Common myeloid progenitor, CD34-positive (primary cell): ENCODE measurements at places on chromosomes 11 and 22.

- DNase-seq = peak; percentile 67
These were observed 1.6 kb upstream of the KMT2A start for GRCh38 chr11:118434553-118435289.

- DNase-seq = no peak
These were observed 51.1 kb upstream of the LMO2 start for GRCh38 chr11:33942954-33943353.

DNA sequence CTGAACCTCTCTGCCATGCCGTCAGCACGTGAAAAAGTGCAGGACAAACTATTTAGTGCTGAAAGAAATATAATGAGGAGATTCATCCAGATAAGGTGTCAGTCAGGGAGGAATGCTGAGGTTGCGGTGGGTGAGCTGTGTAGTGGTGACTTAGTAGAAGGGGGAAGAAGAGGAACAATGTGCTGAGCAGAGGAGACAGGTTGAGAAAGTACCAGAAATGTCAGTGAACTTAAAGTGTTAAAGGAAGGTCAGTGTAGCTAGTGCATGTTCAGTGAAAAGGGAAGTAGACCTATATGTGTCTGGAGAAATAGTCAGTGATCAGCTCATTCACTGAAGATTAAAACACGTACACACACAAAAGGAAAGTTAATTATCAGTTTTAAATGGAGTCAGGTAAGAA lies 237.6 kb upstream of the CCDC179 start:
- DNase-seq = peak; percentile 30

DNA sequence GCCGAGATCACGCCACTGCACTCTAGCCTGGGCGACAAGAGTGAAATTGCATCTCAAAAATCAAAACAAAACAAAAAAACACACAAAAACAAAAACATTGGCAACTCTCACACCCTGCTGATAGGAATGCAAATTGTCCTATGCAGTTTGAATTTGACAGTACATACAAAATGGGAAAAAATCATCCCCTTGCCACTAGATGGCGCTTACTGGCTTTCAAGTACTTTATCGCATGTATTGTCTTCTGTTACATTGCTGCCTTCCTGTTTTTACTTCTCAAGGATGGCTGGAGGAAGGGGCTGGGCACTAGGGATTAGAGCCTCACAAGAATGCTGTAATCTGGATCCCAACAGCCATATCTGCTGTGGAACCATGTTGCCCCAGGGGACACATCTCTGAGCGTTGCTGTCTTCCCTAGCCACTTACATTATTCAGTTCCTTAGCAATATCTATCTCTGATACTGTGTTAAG lies 59.4 kb upstream of the A4GALT start:
- DNase-seq = peak; percentile 92

GRCh38 chr22:46150655-46151477 lies 540 bp downstream of the PPARA start:
- DNase-seq = no peak

GRCh38 chr11:67664696-67665540 lies 9.5 kb downstream of the ALDH3B2 start:
- no peak for DNase-seq

DNA sequence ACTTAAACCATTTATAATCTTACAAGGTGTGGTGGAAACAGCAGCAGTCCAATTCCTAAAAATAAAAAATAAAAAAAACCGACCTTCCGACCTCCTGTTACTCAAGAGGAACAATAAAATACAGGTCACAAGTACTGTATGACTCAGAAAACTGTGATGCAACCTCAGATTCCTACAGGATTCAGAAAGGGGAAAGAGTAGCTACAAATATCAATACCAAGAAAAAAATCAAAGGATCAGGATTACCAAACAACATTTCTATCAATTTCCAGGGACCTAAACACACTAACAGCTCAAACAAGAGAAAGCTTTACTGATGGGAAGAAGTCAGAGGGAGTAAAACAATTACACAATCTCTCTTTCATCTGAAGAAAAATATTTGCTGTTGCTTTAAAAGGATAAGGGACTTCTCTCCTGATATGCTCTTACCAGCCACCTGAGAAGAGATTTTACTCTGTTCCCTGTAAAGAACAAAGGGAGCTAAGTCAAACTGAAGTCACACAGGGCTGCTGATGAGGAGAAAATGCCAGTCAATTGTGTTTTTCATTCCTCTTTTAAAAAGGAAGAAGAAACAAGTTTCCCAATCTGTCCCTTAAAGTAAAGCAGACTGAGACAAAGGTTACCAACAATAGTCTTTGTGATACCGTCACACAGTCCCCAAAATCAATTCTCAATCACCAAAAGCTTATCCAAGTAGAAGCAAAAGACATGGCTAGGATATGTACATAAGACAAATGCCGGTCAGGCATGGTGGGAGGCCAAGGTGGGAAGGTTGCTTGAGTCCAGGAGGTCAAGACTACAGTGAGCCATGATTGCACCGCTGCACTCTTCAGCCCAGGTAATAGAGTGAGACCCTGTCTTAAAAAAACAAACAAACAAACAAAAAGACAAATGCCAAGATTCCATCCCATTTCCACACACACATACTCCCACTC lies 39.3 kb downstream of the AMBRA1 start:
- DNase-seq = peak; percentile 43

DNA sequence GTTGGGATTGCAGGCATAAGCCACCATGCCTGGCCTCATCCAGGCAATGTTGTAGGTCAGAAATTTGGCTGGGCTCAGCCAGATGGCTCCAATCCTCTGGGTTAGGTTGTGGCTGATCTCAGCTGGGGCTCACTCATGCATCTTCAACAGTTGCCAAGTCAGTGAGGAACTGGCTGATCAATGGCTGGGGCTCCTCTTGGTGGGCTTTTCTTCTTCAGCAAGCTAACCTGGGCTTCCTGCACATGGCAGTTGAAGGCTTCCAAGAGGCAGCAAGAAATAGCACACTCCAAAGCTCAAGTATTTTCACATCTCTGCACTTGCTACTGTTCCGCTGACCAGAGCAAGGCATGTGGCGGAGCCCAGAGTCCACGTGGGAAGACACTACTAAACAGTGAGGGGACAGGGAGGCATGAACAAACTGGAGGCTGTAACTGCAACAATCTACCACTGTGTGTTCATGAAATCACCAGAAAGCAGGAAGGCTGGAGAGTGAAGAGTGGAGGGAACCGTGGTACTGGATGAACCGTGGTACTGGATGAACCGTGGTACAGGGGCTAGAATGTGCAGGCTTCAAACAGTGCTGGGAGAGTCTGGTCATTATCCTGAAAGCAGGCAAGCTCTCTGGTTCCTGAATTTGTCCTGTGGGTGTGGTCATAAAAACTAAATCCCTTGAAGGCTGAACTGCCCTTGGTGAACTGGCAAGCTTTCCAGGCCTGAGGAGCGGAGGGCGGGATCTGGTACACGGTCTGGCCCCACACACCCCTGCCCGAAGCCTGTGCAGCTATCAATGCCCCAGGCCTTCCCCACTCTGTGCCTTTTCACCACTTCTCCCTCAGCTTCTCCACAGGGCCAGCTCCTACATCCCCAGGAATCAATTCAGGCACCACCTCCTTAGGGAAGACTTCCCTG lies 20.2 kb downstream of the CHST1 start:
- DNase-seq = no peak

DNA sequence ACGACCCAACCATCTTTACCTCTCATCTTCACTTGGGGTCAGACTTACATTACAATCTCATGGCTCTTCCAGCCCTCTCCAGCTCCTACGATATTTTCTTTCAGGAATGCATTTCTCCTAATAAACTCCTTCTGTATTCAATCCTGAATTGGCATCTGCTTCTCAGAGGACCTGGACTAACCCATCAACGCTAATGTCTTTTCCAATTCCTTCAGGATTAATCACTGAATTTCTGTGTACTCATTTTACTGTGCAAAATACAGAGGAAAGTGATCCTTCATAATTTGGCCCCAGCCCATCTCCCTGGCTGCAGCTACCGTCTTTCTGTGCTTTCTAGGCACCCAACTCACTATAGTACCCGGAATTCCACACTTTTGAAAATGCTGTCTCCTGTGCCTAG lies 239.2 kb downstream of the METTL15 start:
- no peak for DNase-seq

- peak; percentile 68 for DNase-seq
These were observed 516 bp downstream of the VPS26B start for GRCh38 chr11:134224710-134225664.

GRCh38 chr11:44813401-44813800 lies 86.6 kb downstream of the TSPAN18 start:
- no peak for DNase-seq

DNA sequence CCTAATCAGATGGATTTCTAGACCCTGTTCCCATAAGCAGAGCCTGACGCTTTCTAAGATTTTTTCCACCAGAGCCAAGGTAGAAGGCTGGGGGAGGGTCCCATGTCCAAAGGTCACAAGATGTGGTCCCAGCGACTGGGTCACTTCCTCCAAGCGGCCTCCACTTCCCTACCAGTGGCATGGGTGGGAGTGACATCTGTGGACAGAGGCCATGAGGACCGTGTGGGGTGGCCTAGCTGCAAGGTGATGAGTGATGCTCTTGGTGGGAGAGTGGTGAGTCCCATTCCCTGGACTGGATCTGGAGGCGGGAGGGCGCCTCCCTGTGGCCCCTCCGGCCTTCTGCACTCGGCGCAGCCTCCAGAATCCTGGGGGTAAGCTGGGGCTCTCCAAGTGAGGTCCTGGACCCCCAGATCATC lies 32.4 kb upstream of the PRR5 start:
- peak; percentile 52 for DNase-seq

DNA sequence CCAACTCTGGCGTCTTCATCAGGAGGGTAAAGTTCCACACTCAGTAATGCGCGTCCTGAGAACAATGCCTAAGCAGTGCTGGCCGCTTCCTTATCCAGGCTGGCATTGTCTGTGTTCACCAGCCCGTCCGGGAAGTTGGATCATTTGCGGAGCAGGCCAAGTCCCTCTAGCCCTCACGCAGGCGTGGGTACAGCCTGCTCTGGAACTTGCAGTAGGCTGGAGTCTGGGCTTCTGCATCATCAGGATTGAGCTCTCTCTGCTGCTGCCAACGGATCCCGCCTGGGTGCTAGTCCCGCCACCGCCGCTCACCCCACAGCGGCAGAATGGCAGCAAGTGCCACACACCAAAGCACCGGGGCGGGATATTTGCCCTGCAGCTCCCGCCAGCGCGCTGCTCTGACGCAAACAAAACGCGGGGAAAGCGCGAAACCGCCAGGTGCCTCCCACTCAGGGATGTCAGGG lies 29.0 kb downstream of the GLYATL1 start:
- DNase-seq = no peak

DNA sequence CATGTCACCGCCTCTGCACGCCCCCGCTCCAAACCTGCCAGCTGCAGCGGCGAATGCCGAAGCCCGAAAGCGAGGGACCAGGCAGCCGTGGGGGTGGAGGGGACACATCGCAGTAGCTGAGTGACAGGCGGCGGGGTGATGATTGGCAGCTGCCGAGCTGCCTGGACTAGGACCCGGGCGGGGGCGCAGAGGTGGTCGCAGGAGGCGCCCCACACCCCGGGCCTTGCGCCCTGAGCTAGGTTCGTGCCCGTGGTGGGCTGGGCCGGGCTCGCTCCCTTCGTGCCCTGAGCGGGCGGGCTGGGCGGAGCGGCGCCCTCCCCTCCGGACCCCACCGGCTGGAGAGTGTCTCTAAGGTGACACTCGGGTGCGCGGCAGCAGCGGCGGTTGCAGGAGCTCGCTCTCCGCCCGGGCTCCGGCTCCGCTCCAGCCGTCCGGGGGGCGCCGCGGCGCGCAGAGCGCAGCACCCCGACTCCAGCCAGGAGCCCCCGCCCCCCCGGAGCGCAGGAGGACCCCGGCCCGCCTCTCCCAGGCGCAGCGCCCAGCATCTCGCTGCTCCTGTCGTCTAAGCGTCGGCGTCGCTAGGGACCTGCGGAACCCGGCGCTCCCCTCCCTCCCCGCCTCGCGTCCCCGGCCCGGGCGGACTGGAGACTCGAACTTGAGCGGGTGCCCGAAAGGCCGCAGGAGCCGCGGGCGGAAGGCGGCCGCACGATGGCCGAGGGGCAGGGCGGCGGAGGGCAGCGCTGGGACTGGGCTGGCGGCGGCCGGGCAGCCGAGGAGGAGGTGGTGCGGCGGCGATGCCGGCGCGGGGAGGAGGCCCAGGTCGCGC lies 14.5 kb upstream of the DGKZ start:
- no peak for DNase-seq

- DNase-seq = no peak
These were observed 352.2 kb upstream of the CTSC start for GRCh38 chr11:88689548-88690240.

DNA sequence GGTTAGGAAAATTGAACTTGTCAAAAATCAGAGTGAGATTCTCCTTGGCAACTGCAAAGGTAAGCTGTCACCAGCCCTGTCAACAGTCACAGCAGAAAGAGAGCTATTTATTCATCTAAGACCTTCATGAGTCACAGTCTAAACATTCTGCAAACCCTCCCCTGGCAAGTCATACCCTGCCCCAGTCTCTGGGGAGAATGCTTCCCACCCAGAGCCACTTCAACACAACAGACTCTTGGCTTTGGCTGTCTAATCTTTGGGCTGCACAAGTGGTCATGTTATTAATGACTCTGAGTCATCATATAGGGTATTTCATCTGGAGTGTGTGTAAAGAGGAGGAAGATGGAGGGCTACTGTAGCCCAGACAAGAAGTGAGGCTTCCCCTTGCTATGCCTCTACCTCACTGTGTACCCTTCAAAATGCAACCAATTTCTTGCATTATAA lies 153.4 kb downstream of the CCDC34 start:
- no peak for DNase-seq

- no peak for DNase-seq
These were observed 4.7 kb upstream of the C11orf96 start for GRCh38 chr11:43937434-43938411.

DNA sequence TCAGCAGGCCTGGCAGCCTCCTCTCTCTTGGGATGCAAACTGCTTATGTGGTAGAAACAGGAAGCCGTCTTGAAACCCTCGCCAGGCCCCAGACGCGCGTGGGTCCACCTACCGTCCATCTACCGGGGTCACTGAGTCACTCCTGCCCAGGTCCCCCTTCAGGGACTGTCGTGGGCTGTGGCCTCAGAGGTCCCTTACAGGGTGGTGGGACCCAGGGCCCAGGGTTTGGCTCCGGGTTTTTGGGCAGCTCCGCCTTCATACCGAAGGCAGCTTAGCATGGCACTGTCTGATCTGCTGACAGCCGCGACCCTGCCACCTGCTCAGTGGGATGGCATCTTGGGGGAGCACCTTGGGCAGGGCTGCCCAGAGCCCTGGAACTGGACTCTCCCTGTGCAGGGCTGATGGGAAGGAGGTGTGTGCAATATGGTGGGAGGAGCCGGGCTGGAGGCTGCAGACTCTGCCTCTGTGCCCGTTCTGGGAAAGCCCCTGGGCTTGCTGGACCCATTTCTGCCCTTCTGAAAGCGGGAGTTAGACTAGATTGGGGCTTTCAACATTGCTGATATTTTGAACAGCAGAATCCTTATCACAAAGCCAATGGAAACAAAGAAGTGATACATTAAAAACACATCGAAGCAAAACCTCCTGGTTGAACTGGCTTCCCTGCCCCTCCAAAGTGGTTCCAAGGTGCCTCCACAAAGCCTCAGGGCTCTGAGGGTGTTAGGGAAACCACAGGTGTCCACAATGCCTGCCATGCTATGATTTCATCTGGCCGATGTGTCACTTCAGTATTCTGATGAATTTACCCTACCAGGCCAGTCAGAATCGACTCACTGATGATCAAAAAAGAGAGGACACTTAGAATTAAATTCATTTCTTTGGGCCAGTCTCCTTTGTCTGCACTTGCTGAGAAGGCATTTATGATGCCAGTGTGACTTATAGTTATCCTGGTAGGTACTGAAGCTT lies 316.5 kb downstream of the KIRREL3 start:
- DNase-seq = no peak

GRCh38 chr11:94722735-94723134 lies 45.4 kb upstream of the AMOTL1 start:
- DNase-seq = no peak

- peak; percentile 77 for DNase-seq
These were observed 120.6 kb upstream of the LMO1 start for GRCh38 chr11:8384199-8384821.

- no peak for DNase-seq
These were observed 13.5 kb downstream of the SLC15A3 start for GRCh38 chr11:60938500-60938899.
